Head of caudate nucleus (tissue), 42 donors: ENCODE measurements at places on chromosomes 6 and 20.

DNA sequence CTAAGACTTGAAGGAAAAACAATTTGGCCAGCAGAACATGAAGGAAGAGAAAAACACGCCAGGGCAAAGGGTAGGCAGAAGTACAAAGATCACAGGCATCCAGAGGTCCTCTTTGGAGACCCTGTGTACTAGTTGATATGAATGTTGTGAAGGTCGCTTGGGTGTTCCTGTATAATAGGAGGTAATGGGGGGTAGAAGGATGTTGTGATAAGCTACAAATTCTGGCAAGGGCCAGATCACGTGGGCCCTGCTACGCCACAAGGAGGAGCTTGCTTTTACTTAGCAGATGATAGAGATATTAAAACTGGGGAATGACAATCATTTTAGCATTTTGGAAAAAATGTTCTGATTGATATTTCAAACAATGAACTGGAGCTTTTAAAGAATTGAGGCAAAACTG, 878 bp upstream of the HLA-DMA start:
- no peak for DNase-seq

- no peak for DNase-seq
Measured at GRCh38 chr6:156336733-156337132, 440.4 kb upstream of the ARID1B start.

DNA sequence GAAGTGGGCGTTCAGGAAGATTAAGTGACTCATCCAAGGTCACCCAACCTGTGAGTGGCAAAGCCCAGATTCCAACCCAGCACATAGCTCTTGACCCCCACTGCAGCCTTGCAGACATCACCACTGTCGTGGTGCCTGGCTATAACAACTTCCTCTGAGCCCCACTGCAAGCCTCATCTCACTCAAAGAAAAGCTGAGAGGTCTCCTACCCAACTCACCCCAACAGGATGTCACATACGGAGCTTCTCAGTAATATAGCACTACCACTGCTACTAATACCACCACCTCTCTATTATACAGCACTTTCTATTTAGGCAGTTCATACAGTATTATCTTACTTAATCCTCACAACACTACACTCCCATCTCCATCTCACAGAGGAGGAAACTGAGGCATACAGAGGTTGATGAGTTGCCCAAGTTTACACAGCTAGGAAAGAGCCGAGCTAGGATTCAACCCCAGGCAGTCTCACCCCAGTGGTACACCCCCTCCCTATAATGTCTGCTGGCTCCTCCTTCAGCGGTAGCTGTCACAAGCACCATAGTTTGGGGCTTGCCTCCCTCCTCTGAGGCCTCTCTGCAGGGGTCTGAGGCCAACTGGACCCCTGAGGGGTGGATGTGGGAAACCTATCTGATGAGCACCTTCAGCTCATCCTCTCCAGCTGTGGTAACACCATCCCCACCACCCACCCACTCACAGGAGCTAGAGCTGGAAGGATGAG, 19.5 kb downstream of the TFEB start:
- no peak for DNase-seq

GRCh38 chr6:168418711-168419121, 22.3 kb upstream of the SMOC2 start:
- DNase-seq = no peak

DNA sequence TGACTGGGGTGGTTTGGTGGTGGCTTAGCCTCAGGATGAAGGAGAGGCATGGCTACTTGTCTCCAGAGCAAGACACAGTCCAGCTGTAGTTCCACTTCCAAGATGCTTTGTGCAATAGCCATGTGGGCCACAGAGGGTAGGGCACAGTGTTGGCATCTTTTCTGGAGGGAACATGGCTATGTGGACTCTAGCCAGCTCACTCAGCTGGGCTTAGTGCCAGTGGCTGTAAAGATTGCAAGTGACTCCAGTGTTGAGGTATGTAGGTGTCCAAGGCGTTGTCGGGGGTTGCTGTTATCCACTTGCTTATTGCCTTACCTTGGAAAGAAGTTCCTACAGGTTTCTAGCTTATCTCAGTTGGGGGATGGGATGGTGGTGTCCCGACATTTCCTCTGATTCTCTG, 233.4 kb downstream of the CD109 start:
- DNase-seq = no peak

DNA sequence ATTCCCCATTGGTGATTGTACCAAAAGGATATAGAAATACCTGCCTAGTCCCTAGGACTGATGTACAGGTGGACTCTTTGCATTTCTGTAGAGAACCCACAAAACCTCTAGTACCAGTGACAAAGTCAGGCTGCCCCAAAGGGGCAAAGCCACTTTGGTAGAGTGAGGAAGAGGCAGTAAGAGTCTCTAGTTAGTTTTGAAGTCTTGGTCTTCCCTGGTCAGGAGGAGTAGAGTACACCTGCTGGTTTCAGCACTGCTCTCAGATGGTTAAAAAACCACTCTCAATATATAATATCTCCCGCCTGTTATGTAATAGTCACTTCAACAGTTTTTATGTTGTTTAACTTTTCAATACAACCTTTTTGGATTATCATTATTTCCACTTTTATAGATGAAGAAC, 344.9 kb downstream of the CDKAL1 start:
- no peak for DNase-seq

- no peak for DNase-seq
Measured at GRCh38 chr6:48961781-48962415, 501.2 kb downstream of the MMUT start.

- DNase-seq = no peak
Measured at GRCh38 chr6:122726649-122727048, 52.9 kb upstream of the FABP7 start.

DNA sequence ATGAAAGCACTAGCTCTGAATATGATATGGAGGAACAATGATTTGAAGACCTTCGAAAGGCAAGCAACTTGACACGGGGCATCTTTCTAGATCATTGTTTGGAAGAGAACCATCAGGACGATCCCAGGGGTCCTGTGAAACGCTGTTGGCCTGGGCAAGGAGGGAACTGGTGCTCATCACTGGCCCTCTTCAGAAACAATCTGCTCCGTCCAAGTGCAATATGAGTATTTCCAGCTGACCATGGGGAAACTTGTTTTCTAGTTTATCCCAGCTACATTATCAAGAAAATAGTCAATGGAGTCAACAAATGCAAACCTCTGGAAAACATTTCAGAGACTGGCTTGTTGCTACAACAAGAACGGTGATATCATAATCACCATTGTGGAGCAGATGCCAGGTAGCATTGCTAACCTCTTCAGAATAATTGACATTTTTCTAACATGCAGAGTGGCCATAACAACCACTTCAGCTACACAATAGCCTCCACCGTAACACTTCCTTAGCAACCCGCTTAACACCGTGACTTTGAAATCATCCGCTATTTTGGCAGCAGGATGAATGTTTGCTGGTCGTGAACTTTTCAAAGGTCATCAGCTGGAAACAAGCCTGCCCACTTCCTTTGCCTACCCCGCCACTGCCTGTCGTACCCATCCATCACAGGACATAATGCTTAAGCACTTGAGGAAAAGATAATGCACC, 112.0 kb upstream of the PDE10A start:
- no peak for DNase-seq

- DNase-seq = peak; percentile 5
Measured at GRCh38 chr20:59024111-59024530, 4.9 kb downstream of the TUBB1 start.

DNA sequence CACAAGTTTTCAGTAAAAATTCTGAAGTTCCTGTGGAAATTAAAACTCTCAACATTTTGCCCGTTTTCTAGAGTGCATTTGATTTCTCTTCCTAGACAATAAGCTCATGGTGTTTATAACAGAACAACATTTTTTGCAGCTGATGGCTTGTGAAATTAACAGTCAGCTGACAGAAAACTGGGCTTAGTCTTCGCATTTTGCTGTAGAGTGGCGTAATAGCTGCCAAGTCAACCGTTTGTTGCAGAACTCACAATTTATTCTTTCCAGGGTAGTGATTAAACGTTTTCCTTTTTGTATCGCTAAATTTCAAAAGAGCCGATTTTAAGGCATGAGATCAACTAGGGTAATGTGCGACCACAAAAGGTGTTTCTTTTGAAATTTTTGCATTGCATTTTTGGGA, 1.4 kb downstream of the SPO11 start:
- DNase-seq = peak; percentile 20

- DNase-seq = no peak
Measured at GRCh38 chr6:37741757-37742400, 44.2 kb upstream of the MDGA1 start.

GRCh38 chr6:34333858-34334257, 58.6 kb downstream of the NUDT3 start:
- DNase-seq = no peak

DNA sequence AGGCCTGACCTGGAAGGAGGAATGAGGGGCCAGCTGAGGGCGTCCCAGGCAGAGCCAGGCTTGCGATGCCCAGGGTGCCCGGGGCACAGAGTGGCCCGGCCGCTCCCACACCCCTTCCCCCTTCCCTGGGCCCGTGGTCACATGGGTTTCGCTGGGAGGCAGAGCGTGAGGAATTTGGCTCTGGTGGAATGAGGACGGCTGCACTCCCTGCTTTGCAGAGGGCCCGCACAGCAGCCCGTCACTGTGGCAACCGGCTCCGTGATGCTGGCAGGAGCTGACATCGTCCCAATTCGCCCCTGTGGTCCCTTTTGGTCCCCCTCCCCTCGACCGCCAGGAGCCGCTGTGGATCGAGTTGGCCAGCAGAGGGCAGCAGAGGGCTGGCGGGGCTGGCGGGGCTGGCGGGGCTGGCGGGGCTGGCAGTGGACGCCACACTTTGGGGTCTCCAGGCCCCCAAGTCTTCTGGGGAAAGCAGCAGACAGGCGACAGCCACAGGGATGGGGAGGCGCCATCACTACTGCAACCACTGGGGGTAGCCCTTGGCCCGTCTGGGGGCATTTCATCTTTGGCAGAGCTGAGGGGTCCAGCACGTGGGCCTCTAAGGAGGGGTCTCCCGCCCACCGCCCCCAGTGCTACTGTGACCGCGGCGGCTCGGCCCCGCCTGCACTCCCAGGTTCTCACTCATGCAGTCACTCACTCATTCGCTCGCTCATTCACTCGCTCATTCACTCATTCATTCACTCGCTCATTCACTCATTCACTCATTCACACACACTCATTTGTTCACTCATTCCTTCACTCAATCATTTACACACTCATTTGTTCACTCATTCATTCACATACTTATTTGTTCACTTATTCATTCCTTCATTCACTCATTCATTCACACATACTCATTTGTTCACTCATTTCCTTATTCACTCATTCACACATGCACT, 49.7 kb upstream of the BHLHE23 start:
- peak; percentile 62 for DNase-seq
